ENCODE measurements at places on chromosomes 1 and 21. TPM values are rescaled to one million over a fixed set of nuclear protein-coding genes. Genes with fewer than 3 reads are reported as not detected.

Gene C1orf210
- total RNA-seq: 22.5 TPM

Gene GUCA2A
- total RNA-seq: not detected

Gene JAK1
- 162 TPM for total RNA-seq

Gene APCS
- not detected for total RNA-seq

Gene C1QB
- 648 TPM for total RNA-seq

Gene A3GALT2
- total RNA-seq: not detected

Gene DENND2C
- 4.7 TPM for total RNA-seq

Gene OR2T5
- total RNA-seq: not detected

Gene ABCG1
- total RNA-seq: 40.6 TPM

Gene AMPD1
- total RNA-seq: 0.79 TPM

Gene CDK18
- total RNA-seq: 19.7 TPM

Gene TTC24
- total RNA-seq: not detected

Gene MCOLN2
- 5.9 TPM for total RNA-seq

Gene PGLYRP3
- total RNA-seq: not detected
